ENCODE measurements at places on chromosomes 1 and 21.

GRCh38 chr1:24155011-24155782 is 12.3 kb upstream of the IL22RA1 start:
- no peak for DNase-seq

DNA sequence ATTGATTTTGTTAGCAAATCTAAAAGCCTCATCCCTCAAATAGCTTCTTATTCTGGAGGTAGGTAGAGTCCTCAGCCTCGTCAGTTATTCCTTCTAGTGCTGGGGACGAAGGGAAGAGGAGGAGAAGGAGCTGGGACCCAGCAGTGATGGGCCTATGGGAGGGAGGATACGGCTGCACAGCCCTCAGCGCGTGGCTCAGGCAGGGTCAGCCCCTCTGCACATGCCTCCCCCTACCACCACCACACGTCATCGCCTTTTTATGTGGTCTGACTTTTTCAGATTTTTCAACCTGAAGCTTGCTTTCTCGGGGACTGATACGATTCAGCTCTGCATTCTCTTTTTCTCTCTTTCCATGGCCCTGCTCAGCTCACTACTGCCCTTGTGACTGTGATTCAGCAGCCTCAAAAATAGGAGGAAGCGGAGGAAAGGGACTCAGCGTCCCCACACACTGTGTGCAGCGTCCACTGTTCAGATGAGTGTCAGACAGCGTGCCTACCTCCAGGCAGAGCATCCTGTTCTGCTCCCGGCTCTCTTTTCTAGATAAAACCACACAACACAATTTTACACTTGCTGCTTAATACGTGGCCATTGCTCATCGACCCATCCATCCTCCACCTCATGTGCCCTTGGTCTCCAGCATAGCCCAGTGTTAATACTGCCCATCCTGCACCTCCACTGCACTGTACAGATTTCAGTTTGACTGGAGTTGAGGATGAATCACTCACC is 827 bp downstream of the OR2B11 start:
- no peak for DNase-seq

- no peak for DNase-seq
Observed at GRCh38 chr1:226656601-226657277, 82.3 kb downstream of the ITPKB start.

- no peak for DNase-seq
Observed at GRCh38 chr1:179155615-179156014, 73.7 kb downstream of the TOR3A start.

- peak; percentile 54 for DNase-seq
Observed at GRCh38 chr1:15501208-15502032, 22.6 kb downstream of the CASP9 start.

Data from progenitor cell of endocrine pancreas (in vitro differentiated cells).